ENCODE measurements at places on chromosomes 1 and 21. TPM values are rescaled to one million over a fixed set of nuclear protein-coding genes. Genes with fewer than 3 reads are reported as not detected.

GRCh38 chr1:53139951-53140361, 2.5 kb downstream of the SLC1A7 start:
- no peak for DNase-seq

DNA sequence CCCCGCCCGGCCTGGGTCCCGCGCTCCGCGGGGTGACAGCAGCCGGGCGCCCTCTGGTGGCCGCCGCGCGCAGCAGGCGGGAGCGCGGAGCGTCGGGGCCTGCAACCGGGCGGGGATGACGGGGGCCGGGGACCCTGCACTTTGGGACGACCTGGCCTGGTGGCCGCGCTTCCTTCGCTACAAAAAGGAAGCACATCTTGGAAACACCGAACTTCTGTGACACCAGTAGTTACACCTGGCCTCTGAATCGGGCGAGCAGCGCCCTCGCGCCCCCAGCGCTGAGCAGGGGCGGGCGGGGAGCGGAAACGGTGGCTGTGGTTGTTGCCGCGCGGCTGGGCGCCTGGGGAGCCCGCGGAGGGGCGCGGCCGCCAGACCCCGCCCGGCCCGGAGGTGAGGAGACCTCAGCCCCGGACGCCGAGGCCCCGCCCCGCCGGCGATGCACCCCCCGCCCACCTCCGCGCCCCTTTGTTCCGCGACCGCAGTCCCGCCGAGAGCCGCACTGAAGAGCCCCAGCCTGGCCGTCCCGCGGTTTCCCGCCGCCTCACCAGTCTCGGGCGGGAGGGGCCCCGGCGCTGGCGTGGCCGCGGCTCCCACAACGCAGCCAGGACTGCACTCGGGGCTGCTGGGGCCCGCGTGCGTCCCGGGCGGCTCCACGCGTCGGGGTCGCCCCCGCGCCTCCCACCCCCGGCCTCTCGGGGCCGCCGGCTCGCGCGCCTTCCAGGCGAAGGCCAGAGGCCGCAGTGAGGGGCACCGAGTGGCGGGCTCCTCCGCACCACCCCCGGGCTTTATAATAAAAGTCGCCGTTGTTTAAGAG, 59.3 kb downstream of the H3-3A start:
- DNase-seq = peak; percentile 75

DNA sequence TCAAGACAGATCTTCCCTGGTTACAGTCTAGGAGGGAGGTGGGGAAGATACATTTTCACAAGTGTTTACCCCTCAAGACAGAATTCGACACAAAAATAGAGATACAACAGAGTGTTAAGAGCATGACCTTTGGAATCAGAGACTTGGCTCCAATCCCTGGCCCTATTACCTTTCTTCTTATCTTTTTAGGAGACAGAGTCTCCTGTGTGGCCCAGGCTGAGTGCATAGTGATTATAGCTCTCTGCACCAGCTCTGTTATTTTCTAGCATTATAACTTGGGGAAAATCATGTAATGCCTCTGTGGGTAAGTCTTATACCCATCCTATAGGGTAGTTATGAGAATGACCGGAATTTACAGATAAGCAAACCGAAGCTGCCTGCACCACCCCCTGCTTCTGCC, 9.8 kb downstream of the NIPAL3 start:
- no peak for DNase-seq

- no peak for DNase-seq
These were observed 2.0 kb upstream of the COQ8A start for GRCh38 chr1:226937940-226938725.

DNA sequence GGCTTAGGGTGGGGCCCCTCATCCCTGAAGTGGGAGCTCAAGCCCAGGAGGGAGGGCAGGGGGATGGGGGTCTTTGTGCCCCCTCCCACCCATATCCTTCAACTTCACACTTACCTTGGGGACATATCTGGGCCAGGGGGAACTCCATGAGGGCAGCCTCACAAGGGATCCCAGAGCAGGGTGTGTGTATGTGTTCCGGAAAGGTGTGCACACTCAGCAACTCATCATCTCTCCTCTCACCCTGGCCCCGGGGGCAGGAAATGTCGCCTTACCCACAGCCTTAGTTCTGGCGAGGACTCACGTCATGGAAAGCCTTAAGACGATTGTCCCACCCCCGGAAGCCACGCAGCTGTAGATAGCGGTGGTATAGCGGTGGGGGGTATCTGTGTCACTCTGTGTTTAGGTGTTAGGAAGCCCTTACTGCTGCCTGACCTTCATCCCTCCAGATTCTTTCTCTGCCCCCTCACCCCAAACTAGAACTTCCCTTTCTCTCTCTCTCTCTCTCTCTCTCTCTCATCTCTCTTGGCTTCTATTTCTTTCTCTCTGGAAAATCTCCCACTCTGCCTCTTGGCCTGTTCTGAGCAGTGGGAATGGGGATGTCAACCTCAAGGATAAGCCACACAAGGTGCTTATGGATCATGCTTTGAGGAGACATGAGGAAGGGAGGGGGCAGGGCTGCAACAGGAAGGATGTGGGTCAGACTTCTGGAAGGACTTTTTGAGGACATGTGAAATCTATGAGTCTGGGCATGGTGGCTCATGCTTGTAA, at the start of gene SH2D2A:
SH2D2A (minus strand) TSS at position 288 of the 768 bp plus-strand sequence; CDS start at position 148, 140 bp downstream.
- DNase-seq = no peak

DNA sequence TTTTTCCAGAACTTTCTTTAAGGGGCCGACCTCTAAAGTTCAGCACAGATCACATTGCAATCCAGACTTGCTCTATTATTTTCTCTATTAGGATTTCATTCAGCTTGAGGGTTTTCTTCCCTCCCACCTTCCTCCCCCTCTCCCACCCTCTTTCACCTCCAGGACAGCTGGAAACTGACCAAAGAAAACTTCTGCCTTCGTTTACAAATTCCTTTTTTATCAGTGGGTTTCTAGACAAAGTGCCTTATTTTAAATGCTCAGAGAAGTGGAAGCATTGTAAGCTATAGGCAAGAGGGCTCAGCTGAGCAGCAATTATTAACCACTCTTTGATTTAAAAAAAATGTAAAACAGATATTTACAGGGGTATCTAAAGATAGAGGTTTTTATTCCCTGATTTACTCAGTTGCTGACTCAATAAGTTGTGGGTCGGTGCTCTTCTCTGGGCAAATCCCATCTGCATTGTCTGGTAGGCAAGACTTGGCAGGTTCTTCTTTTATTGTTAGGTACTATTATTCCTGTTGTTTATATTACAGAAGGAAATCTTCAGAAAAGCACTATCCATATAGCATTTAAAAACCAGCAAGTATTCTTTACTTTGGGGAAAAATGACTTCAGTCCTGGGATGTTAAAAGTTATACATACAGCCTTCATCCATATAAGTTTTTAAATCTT, 277.0 kb upstream of the C1orf105 start:
- peak; percentile 49 for DNase-seq

GRCh38 chr1:209531006-209531405, 52.5 kb upstream of the CAMK1G start:
- DNase-seq = no peak

DNA sequence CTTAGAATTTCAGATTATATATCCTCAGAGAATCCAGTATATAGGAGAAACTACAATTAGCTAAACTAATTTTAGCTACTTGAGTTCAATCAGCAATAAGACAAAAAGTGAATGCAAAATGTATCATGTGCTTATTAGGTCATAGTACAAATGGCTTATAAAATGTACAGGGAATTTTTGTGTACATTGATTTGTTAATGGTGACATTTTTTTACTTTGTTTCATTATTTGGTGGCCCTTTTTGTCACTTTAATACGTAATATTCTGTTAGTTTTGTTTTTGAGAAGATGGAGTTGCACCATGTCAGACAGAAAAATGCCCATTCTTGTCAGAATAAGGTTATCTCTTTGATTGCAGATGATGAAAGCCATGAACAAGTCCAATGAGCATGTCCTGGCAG, 33.6 kb downstream of the CC2D1B start:
- DNase-seq = no peak

DNA sequence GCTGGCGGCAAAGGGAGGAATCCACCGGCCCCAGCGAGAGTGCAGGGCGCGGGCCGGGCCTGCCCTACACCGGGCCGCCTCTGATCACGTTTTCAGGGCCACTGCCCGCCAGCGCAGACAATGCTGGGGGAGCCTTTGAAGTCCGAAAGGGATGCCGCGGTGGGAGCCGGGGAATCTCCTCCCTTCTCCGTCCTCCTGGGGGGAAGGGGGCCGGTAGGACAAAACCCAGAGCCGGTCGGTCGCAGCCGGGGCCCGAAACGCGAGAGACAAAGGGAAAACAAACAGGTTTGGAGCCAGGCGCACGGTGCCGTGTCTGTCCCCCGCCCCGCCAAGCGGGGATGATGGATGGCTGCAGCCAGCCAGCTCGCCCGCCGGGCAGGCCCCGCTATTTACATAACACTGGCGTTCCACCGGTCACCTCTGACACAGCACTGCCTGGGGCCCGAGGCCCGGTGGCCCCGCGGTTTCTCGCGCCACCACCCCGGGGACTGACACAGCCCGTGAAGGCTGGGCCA, 92.0 kb downstream of the CASZ1 start:
- DNase-seq = peak; percentile 14

- DNase-seq = peak; percentile 18
These were observed 34.4 kb downstream of the WLS start for GRCh38 chr1:68197891-68198290.

DNA sequence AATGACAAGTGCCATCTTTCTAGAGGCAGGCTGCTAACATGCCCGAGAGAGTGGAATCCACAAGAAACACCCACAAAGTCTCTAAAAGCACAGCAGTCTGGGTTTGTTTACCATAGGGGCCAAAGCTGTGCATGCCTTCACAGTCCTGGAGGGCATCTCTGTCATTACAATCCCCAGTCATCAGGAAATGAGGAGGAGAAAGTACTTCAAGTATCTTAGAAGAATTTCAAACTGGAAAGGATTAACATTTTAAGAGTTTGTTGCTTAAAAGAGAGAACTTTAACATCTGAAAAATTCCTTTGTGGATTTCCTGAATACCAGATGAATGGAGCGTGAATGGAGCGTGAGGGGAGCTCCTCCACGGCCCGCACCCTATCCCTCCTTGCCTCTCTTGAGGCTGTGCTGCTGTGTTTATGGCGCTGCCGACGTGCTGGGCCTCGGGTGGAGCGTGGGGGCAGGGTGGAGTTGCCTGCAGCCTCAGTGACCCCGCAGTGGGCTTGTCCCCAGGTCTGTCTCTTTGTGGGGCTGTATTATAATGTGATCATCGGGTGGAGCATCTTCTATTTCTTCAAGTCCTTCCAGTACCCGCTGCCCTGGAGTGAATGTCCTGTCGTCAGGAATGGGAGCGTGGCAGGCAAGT, 23.3 kb downstream of the SLC6A17 start:
- DNase-seq = no peak

DNA sequence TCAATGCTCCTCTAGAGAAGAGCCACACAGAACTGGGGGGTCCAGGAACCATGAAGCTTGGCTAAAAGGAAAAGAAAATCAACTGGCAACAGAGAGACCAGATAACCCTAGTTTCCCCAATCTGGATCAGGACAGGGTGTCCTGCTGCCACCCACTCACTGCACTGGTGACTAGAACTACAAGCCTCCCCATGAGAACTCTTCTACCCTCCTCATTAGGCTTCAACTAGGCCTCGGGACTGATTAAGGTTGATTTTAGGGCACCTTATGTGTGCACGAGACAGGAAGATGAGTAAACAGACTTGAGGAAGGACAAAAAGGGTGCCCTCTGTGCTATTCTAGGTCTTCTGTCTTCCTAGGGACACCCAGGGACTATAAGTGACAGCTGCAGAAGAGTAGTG, 2.3 kb upstream of the SF3B4 start:
- DNase-seq = no peak

DNA sequence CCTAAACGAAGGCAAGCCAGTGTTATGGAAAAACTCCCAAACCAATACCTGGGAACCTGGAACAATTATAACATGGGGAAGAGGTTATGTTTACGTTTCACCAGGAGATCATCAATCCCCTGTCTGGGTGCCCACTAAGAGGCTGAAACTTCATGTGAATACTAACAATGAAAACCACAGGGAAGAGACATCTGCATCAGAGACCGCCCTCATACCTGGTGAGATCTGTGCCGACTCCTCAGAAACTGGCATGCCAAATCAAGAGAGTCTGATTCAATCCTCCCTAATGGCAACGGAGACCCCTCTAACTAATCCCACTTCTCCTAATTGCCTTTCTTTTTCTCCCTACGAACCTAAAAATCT, 163.2 kb downstream of the IER5 start:
- DNase-seq = no peak

DNA sequence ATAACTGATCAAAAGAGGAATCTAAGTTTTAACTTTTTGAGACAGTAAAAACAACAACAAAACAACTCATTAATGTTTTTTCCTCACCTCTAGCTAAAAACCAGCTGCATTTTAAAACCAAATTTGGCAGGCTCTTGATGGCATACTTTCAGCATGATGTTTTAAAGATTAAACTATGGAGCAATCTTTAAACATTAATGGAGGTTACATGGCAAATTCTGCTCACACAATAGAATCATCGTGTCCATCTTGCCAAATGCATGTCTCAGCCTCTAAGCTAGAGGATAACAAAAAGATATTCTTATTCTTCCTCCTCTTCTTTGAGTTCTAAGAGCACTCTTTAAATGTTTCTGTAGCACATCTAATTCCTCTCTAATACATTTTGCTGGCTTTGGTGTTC, 579.8 kb upstream of the PKN2 start:
- DNase-seq = no peak

- DNase-seq = no peak
These were observed 1.2 kb upstream of the FAAP20 start for GRCh38 chr1:2195785-2196184.

DNA sequence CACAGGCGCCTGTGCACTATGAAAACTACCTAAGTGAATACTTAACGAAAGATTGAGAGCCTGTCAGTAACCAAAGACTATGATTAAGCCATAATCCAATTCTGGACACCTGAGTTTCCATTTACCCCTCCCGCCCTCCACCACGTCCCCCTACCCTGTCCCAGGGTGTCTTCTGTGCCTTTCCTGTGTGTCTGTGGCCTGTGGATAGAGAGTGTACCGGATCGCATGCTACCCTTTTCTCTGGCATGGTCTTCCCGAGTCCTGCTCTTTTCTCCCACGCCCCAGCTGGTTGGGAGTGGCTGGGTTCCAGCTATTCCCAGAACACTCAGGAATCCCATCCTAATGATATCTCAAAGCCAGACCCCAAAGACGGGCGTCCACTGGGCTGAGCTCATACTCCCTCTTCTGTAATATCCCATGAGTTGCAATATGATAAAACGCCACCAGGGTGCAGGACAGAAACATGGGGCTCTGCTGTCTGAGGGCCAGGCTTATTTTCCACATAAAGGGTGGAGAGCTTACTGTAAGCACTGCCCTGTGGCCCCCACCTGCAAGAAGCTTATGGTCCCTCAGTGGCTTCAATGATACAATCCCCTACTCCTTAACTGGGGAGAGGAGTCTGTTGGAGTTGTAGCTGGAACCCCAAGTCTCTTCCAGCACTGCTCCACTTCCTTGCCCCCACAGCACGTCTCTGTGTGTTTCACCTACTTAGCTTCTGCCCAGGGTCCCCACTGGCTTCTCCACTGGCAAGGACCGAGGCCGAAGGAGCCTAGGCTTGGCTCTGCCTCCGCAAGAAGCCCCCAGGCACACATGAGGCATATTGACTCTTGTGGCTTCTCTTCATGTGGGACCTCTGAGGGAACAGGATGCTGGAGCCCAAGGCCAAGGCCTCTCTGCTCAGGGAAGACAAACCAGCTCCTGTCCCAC, 17.6 kb upstream of the ALX3 start:
- peak; percentile 21 for DNase-seq

GRCh38 chr1:46455951-46456350, 33.7 kb upstream of the DMBX1 start:
- DNase-seq = no peak

Gene CFAP45
- total RNA-seq = not detected

Gene C1QB
- not detected for total RNA-seq

Gene TTC13
- 7.6 TPM for total RNA-seq

Gene CD1E
- total RNA-seq = not detected

Gene LHX8
- not detected for total RNA-seq
